ENCODE measurements at places on chromosomes 7 and 10.

DNA sequence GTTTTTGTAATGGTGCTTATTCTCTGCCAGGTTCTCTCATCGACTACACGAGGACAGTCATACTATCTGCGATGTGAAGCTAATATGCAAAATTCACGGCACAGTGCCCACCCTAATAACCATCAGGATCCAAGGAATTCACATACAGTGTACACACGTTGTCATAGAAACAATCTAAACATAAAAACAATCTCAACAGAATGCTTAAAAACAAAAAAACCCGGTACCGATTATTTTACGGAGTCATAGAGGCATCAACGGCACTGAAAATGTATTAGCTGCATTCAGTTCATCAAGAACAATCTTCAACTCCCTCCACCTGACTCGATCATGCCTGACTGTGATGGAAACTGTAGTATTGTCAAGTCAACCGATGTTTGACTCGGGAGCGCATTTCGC is 628 bp downstream of the MRPS33 start:
- DNase-seq = no peak

- DNase-seq = no peak
Observed at GRCh38 chr10:26468291-26468690, 30.1 kb downstream of the APBB1IP start.

DNA sequence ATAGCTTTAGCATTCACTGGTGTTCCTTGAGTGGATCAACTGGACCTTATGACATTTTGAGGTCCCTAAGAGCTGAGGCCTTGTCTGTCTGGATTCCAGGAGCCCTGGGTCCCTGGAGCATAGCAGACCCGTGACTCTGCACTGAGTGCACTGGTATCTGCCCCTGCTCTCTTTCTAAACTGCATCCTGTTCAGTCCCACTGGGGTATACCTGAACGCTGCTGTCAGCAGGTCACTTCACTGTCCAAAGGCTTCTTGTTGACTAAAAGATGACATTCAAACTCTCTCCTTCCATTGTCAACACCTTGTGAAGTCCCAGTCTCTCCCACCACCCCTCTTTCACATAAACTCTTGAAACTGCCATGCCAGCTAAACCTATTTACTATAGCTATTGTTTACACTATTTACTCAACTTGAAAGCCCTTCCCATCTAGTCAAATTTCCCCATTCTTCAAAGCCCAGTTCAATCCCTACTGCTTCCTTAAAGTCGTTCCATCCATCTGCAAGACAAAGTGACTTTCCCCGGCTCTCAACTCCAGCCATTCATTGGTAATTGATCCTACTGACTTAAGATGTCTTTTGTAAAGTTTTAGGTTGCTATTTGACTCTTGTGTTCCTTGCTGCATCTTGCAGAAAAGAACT is 523.3 kb downstream of the KCNMA1 start:
- DNase-seq = no peak

GRCh38 chr7:149468208-149468607 is 7.3 kb upstream of the ZNF777 start:
- no peak for DNase-seq

- no peak for DNase-seq
Observed at GRCh38 chr7:30202671-30203070, 67.9 kb downstream of the MTURN start.

GRCh38 chr7:142894985-142895593 is 9.5 kb upstream of the TRPV6 start:
- DNase-seq = no peak

- DNase-seq = no peak
Observed at GRCh38 chr7:147443942-147444341, 1146.6 kb upstream of the C7orf33 start.

DNA sequence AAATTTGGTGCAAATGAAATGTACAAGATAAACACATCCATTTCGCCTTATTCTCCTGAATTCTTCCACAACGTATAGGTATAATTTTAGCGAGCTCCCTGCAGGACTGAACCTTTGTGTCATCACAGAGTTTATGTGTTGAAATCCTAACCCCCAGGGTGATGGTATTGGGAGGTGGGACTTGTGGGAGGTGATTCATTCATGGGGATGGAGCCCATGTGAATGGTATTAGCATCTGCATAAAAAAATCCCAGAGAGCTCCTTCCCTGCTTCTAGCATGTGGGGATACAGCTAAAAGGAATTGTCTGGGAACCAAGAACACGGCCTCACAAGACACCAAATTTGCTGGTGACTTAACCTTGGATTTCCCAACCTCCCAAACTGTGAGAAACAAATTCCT is 741.4 kb upstream of the VSTM2A start:
- DNase-seq = no peak

DNA sequence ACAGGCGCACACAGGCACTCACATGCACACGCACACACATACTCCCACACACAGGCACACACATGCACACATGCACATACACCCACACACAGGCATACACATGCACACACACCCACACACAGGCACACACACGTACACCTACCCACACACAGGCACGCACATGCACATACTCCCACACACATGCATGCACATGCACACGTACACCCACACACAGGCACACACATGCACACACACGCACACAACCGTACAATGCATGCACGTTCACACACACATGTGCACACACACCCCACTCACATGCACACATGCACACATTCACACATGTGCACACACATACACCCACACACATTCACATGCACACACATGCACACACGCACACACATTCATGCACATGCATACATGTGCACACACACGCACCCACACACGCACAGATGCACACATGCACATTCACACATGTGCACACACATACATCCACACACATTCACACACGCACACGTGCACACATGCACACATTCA is 59.3 kb downstream of the MKI67 start:
- DNase-seq = no peak

DNA sequence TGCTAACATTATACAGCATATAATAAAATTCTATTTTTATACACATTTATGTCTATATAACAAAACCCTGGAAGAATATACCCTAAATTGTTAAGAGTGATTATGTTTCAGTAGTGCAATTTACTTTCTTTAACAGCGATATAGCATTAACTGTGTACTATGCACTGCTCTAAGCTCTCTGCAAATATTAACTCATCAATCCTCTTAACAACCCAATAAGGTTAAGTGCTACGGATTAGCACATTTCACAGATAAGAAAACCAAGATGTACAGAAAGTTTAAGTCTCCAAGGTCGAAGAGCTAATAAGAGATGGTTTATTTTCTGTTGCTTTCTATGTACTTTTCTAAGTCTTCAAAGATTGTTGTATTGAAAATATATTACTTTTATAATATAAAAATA is 95.8 kb downstream of the SEMA3C start:
- no peak for DNase-seq

GRCh38 chr7:27650283-27650682 is 12.4 kb downstream of the HIBADH start:
- no peak for DNase-seq

DNA sequence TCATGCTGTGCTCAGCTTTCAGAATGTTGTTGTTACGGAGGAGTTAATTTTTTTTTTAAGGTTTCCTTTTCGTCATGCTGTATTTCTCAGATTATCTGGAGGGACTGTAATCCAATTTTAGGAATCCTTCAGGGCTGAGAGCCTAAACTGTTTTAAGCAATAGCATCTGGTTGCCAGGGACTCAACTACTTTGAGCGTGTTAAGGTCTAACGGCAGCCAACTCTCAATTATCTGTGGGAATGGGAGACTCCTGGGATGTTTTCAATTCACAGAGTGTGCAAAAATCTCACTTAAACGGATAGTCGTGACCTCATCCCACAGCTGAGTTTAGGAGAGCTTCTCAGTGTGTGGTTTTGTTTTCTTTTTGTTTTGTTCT is 291.7 kb downstream of the AUTS2 start:
- no peak for DNase-seq

DNA sequence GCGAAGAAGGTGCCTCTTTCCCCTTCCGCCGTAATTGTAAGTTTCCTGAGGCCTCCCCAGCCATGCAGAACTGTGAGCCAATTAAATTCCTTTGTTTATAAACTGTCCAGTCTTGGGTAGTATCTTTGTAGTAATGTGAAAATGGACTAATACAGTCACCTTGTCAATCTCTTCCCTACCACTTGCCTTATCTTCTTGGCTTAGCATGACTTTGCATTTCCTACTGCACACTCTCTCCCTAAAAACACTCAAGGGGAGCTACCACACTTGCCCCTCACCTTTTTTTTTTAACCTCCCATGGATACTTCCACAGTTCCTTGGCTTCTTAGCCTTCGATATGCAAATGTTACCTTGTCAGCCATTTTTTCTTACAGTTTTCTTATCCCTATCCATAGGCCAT is 7.4 kb upstream of the CDK6 start:
- no peak for DNase-seq

DNA sequence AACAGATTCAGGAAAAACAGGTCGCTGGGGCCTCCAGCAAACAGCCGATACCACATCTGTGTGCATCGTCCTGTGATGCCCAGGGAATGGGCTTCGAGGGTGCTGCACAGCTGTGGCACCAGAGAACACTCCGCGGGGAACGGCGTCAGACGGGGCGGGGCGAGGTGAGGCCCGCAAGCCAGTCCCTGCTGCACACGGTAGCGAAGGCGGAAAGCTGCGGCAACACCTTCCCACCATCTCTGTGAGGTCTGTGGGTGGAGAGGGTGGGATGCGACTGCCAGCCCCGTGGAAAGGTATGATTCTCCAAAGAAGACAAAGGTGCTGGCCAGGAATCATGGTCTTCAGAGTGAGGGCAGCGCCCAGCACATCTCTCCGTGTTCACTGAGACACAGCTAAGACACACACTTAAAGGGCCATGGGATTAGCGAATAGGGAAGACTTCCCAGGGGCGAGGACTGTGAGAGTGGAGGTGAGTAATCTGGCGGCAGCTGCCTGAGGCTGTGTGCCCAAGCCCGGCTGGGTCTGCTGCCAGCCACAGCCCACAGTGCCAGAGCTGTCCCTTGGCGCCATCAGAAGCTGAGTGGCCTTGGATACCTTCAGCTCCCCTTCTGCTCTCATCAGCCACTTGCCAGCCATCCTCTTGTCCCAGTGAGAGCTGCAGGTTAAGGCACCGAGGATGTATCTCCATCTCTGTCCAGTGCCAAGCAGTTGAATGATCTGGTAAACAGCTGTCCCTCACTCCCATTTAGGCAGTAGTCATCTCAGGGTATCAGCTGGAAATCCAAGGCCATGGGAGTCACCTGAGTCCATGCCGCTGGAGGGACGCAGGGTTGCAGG is 17.6 kb downstream of the PRKAG2 start:
- DNase-seq = no peak

- DNase-seq = no peak
Observed at GRCh38 chr10:103870516-103870915, 15.1 kb upstream of the SH3PXD2A start.

- no peak for DNase-seq
Observed at GRCh38 chr7:36895192-36895591, 170.9 kb upstream of the AOAH start.

GRCh38 chr10:93039721-93040120 is 20.9 kb upstream of the CYP26C1 start:
- no peak for DNase-seq

GRCh38 chr10:24251547-24251946 is 42.6 kb downstream of the KIAA1217 start:
- DNase-seq = no peak

- no peak for DNase-seq
Observed at GRCh38 chr7:158880973-158881372, 24.6 kb downstream of the DYNC2I1 start.

DNA sequence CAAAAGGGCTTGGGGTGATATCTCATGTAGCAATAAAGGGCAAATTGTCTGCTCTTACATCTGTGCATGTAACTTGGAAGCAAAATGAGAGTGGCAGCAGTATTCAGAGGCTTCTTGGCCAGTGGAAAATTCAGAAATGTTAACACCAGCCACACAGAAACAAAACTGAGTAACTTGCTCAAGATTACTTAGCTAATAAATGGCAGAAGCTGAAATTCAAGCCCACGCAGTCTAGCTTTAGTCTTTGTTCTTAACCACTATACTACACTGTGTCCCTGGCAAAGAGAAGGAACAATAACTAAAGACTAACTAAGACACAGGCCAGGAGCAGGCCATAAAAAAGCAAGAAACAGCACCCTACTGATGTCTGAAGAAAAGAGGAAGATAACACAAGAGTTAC is 185.9 kb upstream of the ASAH2 start:
- DNase-seq = no peak

DNA sequence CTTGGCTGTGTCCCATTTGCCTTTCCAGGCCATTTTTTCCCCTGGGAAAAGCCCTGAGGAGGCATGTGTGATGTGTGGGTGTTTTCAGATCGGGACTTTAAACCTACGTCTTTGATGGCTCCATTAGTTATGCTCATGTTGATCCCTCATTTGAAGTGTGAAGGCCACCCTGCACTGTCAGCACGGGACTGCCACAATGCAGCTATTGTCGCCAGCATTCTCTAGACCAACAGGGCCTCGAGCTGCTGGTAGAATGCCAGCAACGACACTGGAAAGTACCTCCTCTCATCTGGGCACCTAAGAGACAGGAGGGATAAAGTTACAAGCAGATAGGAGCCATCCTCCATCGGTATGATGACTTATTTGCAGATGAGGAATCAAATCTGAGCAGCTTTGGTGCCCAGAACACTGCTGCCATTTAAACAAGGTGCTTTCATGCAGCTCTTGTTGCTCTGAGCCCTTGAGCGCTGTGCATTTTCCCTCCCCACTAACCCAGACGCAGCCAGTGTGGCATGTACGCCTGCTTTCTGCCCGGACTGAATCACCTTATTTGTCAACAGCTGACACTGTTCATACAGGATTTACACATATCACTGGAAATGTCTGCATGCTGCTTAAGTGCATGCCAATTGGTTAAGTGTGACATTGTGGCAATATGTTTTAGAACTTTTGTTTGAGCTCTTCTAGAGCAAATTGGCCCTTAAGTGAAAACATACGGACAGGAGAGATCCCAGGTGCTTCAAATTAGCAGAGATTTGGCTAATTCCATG is 175.0 kb upstream of the PITRM1 start:
- DNase-seq = no peak

- DNase-seq = no peak
Observed at GRCh38 chr7:117896339-117896738, 23.1 kb upstream of the CTTNBP2 start.

DNA sequence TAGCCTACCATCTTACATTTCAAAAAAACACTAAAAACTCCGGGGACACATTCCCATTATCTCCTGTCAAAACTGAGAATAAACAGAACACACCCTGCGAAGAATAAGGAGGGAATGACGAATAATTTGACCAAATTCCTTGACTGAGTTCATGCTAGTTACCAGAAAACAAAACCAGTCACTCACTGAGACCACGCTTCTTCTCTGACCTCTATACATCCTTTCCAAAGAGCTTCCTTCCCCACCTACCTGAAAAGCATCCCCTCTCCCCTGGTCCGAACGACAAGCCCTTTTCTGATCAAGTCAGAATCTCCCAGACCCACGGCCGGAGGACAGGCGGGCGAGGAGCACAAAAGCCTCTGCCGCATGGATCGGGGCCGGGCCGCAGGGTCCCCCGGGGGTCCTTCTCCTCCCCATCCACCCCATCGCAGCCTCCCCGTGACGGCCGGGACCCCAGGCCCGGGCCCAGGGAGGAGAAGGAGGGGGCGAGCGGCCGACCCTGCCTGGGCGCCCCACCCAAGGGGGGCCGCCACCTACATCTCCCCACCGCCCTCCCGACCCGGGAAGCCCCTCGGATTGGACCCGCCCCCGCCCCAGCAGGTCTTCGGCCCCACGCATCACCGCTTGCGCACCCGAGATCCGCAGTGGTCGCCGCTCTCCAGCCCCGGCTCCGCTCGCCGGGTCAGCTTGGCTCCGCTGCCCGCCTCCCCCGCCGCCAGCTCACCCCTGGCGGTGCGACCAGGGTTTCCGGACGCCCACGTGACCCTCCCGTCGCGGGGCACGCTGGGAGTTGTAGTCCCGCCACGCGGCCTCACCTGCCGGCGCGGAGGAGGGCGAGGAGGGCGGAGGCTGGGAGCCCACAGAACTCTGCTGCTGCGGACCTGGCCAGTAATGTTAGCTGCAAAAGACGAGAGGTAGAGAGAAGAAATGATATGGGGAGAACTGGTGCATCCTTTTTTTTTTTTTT is at the start of gene SLC37A3:
TSS of gene SLC37A3 (minus strand) at position 747 of the 967 bp plus-strand sequence. CDS start 16,004 bp downstream, outside the sequence.
- DNase-seq = no peak
